ENCODE measurements at places on chromosomes 6 and 20.
A peak's percentile ranks its signal among the peaks of the same experiment; 100 is the strongest.

- no peak for DNase-seq
Observed at GRCh38 chr20:20443504-20443903, 75.6 kb downstream of the INSM1 start.

- DNase-seq = no peak
Observed at GRCh38 chr6:51598171-51598570, 489.2 kb downstream of the PKHD1 start.

DNA sequence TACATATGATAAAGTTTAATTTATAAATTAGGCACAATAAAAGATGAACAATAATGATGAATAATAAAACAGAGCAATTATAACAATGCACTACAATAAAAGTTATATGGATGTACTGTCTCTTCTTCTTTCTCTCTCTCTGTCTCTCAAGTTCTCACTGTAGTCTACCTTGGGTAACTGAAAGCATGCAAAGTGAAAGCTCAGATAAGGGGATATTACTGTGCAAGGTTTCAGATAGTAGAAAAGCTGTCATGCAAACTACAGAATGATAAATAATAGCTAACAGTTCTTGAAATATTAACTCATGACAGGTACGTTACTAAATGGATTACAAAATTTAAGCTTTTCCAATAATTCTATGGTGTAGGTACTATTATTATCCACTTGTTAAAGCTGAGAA, 311.9 kb upstream of the PRDM1 start:
- no peak for DNase-seq

DNA sequence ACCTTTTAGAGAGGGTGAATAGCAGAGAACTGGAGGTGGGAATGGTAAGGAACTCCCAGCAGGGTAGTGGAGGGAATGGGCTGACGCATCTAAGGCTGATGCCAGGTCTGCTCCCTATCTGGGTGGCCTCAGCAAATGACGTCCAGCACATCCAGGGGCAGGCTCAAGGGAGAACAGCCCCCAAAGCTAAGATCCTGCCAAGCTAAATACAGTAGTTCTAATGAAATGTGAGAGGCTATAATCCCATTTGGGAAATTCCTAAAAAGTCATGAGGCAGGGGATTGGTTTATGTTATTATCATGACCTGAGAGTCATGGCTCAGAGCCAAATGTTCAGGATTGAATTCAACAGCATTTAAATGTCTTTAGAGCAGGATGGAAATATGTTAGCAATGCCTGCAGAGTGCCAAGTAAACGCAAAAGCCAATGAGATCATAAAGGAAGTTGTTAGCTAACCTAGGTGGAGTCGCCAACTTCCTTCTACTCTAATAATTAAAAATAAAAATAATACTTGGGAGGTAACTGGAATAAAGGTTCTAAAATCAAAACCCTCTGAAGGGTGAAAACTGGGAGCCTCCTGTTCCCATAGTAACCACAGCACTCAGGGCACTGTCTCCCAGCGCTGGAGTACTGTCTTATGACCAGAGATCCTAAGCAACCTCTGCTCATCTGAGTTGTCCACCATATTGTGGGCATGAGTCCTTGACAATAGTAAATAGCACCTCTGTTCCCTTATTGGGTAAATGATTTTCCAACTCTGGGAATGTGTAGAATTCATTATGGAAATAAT, 34.8 kb downstream of the IYD start:
- peak; percentile 98 for DNase-seq

All from brain microvascular endothelial cell (primary cell).